Hindlimb muscle (tissue), 1 donor: ENCODE measurements at places on chromosomes 11 and 22. TPM values are rescaled to one million over a fixed set of nuclear protein-coding genes. Genes with fewer than 3 reads are reported as not detected.

Gene PHLDB1
- polyA plus RNA-seq = 132 TPM

Gene IL10RA
- polyA plus RNA-seq = 6.3 TPM

Gene MMP13
- not detected for polyA plus RNA-seq

Gene LRFN4
- 40.3 TPM for polyA plus RNA-seq

Gene TPBGL
- 0.30 TPM for polyA plus RNA-seq
